Common myeloid progenitor, CD34-positive (primary cell): ENCODE measurements at places on chromosomes 5 and 9.
A peak's percentile ranks its signal among the peaks of the same experiment; 100 is the strongest.

DNA sequence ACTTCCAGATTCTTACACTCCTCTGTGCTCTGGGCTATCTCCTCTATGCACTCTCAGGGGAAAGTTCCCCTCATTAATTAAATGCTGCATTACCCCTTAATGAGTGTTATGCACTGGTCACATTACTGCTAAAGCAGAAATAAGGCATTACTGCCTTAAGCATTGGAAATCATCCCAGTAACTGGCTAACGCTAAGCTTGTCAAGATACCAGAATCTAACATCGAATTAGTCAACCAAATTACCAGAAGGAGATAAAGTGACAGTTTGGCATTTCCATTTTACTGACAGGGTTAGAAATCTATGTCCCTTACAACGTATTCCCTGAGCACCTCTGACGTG lies 69.5 kb upstream of the FAM169A start:
- DNase-seq: no peak

DNA sequence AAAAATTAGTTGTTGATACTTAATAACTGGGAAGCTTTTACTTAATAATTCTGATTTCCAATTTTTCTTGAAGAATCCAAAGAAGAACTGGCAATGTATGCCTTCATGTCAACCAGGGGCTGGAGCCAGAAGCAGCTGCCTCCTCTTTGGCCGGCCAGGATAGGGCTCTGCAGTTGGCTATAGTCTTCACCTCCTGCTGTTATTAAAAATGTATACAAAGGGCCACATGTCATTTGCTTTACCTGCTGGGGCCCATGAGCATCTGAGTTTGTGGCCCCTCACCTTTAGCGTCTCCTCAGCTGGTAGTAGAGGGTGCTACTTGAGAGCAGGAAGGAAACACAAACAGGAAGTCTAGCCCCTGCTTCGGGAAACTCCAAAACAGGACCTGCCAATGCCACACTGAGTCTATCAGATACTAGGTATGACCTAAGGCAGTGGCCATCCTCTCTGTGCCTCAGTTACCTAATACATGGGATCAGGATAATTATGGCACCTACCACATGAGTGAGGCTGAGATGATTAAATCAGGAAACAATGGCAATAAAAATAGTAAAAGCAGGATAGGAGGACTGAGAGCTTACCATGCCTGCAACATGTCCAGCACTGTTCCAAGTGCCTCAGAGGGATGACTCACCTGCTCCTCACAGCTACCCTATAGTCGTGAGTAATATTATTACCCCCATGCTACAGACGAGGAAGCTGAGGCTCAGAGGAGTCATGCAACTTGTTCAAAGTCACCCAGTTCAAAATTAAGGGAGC lies 21.3 kb downstream of the CCDC69 start:
- DNase-seq: no peak

DNA sequence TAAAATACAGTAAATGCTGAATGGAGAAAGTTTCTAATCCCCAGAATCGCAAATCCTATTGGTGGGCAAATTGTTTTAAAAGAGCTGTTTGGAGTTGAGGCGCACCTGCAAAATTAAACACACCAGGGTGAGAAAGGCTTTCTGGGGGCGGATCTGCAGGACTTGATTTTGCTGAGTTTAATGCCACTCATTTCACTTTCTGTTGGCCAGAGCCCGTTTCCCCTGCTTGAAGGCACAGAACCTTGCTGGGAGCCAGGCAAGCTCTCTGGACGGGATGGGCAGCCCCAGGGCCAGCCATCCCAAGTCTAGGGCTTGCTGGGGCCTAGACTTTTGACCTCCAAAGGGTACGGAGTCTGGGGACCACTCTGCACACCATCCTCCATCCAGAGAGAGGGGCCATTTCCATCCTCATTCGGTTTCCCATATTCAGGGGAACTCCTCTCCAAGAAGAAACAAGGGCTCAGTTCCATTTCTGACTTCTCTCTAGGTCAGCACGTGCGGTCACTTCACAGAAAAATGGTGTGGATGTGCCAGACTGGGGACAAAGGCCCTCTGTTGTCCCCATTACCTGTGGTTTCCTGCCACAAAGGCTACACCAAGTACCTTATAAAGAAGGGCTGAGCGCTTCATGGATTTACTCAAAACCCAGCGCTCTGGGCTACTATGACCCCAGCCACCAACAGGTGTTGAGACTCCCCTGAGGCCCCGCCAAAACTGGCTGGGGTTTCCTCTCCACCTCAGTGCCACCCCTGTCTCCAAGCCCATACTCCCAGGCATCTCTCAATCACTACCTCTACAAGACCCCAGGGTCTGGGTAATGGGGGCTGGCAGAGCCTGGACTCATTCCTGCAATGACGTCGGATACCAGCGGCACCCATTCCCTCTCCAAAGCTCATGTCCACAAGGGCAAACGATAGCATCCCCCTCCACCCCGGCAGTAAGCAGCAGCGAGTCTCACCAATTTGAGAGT lies 170.0 kb downstream of the AUH start:
- DNase-seq: peak; percentile 27

GRCh38 chr9:70902692-70903131 lies 218.7 kb downstream of the TRPM3 start:
- no peak for DNase-seq

- DNase-seq: no peak
These were observed 293.4 kb downstream of the ARRDC3 start for GRCh38 chr5:91089758-91090157.

DNA sequence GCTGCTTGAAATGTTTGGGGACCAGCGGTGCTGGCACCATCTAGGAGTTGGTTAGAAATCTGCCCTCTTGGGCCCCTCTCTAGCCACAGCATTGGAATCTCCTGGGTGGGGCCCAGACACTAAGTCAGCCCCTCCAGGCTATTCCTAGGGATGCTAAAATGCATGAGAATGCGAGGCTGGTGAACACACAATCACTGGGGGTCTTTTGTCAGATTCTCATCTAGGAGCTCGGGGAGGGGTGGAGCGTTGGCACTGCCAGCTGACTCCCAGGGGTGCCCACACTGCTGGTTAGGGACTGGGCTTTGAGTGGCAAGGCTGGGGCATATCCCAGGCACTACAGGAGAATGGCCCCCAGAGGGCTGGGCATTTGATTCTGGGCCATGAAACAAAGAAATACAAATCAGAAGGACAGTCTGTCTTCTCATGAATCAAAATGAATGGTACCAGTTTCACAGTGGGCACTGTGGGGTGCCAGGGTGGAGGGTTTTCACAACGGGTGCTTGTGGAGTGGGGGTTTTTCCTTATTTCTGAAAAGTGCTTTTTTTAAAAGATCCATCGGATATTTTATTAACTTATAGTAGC lies 127.8 kb upstream of the RAPGEF1 start:
- no peak for DNase-seq

GRCh38 chr9:127034691-127035090 lies 87.7 kb downstream of the ANGPTL2 start:
- no peak for DNase-seq

GRCh38 chr9:26746357-26747072 lies 146.1 kb downstream of the CAAP1 start:
- no peak for DNase-seq
